ENCODE measurements at places on chromosomes 5 and 9.

DNA sequence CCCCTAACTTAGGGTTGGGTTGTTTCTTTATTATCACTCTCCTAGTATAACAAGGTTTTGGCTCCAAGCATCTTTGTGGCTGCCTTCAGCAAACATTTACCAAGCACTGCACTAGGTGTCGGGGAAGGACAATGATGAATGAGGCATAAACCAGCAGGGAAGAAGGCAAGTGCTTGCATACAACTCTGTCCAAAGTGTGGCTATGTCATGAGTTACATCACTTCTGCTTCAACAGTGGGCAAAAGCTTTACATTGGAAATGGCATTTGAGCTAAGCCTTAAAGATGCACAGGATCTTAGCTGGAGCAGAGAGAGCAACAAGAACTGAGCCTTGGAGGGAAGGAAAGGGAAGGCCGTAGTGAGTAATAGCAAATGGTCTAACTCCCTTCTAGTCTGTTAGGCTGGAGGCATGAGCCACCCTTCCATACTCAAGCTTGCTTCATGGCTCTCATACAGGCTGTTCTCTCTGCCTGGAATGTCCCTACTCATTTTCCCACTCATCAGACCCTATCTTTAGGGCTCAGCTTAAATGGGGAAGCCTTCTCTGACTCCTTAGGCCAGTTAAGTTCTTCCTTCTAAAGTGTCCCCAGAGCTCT lies 121.8 kb downstream of the SEMA6A start:
- no peak for DNase-seq

DNA sequence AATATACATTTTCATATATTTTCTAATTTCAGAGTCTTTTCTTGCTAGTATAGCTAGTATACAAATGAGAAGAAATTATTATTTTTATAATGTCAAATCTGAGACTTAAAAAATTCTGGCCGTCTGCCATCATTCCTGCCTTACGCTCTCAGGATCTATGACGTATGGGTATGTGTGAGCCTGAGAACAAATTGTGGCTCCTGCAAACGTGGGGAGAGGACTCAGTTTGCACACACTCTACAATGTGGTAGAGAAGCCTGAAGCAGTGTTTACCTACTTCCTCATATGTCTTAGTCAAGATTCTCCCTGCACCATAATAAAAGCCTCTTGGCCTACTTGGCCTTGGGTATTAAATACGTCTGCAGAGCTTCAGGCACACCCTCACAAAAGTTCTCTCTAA lies 825.4 kb downstream of the SEMA5A start:
- DNase-seq, result no peak

- peak; percentile 50 for DNase-seq
Measured at GRCh38 chr9:121267689-121268597, at the start of gene GSN. Gene GSN, plus strand, starts transcription at chr9:121268162. Its CDS starts 33,810 bp downstream, at chr9:121301972.

- DNase-seq, result no peak
Measured at GRCh38 chr5:82396871-82397514, 118.8 kb upstream of the RPS23 start.

- no peak for DNase-seq
Measured at GRCh38 chr5:139709582-139710318, 61.6 kb downstream of the CXXC5 start.

DNA sequence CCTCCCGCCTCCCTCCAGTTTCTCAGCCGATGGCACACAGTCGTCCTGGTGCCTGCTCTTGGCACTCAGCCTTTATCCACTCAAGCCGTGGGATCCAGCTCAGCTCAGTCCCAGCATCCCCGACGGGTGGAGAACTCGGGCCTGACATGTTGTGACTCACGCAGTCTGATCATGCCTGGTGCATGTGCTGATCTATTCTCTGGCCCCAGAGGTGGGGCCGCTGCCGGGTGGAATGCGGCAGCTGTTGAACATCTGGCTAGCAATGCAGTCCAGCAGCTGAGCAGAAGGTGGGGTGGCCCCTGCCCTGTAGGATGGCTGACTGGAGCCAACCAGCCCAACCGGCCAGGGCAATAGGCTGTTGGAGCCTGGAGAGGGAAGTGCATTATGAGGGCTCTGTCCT lies 1.7 kb upstream of the AIF1L start:
- no peak for DNase-seq

GRCh38 chr9:135990468-135991429 lies 29.6 kb upstream of the UBAC1 start:
- DNase-seq, result no peak

- no peak for DNase-seq
Measured at GRCh38 chr9:100357501-100357900, 4.8 kb upstream of the TEX10 start.

GRCh38 chr5:37615184-37615583 lies 224.7 kb downstream of the GDNF start:
- no peak for DNase-seq

Data from NCI-H1105 treated with DMSO at 0.1 percent for 48 hours (cell line).